Activated CD4-positive, alpha-beta T cell treated with anti-CD3 and anti-CD28 coated beads, Interleukin-2, amount 10 ng/mL, durations not matched to agents 7 days and 5 days (primary cell): ENCODE measurements at places on chromosomes 7 and 10.

DNA sequence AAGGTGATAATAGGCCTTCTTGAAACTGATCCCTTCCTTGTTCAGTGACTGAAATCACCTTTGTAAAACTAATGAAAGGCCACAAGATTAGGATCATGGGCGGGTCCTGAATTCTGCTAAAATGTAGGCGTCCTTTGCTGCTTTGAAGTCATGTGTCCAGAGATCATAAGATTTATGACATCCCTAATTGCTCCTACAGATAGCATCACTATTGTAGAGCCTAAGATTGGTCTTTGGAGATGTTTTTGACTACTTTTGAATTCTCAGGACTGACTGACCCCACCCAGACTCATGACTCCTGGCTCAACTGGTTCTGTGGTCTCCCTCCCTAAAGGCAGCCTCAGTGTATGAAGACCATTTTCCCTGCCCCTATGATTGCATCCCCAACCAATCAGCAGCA, 322.6 kb upstream of the SEMA3D start:
- DNase-seq: no peak

DNA sequence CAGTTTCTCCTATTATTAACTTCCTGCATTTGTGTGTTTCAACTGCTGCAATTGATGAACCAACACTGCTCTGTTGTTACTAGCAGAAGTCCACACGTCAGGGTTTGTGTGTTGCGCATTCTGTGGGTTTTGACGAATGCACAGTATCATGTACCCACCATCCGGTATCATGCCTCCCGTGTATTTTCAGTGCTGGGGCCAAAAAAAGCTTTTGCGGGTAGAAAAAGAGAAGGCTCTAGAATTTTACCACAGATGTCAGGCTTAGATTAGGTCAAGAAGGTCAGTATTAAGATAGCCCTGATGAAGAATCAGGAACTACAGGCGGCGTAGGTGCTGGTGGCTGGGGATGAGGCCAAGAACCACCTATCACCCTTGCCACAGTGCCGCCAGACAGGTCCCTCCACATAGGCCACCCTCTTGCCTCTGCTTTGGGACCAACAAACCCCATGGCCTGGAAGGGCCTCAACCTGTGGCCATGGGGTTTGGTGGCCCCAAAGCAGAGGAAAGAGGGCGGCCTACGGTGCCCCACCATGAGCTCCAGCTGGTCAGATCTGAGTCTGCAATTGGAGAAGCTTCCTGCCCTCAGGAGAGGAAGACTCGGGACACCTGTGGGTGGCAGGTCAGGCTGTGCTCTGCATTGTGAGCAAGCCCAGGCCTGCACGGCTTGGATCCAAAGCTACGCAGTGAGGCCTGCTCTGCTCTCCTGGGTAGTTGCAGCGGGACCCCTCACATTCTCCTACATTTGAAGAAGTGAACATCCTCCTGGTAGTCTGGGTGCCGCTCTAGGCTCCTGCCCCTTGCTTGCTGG, 71.9 kb downstream of the MKI67 start:
- no peak for DNase-seq

DNA sequence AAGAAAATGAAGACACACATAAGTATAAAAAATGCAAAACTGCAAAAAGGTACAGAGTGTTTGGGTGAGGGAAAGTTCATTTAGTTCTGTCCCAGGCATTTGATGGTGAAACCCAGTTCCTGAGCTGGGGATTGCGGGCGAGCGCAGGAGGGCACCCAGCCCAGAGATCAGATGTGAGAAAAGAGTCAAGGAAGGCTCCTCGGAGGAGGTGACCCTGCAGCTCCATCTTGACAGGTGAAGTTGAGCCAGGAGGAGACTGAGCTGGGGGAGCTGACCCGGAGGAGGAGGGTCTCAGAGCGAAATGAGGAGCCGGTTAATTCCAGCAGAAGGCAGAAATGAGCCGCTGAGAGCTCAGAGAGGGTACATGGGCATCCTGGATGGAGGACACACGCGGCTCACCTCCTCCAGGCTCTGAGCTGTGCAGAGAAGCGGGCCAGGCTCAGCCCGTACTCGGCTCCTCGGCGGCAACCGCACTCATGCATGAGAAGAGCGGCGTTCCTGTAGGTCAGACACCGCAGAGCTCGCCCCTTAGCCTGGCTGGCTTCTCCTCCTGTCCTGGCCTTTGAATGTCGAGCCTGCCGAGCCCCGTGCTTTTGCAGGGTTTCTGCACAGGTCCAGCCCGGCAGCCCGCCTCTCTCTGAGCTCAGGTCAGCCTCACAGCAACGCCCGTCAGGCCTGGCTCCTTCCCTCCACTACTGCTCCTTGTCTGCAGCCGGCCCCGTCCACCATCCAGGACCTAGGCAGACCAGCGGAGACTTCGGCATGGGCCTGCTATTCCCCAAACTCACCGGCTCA, 9.5 kb upstream of the RAMP3 start:
- no peak for DNase-seq

GRCh38 chr7:15684871-15685270, 1.6 kb downstream of the MEOX2 start:
- DNase-seq: no peak

- DNase-seq: no peak
Observed at GRCh38 chr7:42843205-42843800, 68.6 kb downstream of the C7orf25 start.

DNA sequence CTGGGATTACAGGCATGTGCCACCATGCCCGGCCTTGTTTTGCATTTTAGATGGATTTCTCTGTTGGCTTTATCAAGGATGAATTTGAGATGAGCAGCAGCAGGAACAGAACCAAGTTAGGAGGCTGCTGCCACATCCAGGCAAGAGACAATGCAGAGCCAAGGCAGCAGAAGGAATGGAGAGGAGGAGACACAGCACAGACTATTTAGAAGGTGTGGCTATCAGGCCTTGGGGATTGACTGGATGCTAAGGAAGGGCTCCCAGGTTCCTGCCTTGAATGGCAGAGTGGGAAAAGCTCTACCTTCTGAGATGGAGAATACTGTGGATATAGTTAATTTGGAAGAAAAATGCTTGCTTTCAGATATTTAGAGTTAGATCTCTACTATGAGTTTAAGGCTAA, 484.7 kb upstream of the C7orf33 start:
- no peak for DNase-seq

DNA sequence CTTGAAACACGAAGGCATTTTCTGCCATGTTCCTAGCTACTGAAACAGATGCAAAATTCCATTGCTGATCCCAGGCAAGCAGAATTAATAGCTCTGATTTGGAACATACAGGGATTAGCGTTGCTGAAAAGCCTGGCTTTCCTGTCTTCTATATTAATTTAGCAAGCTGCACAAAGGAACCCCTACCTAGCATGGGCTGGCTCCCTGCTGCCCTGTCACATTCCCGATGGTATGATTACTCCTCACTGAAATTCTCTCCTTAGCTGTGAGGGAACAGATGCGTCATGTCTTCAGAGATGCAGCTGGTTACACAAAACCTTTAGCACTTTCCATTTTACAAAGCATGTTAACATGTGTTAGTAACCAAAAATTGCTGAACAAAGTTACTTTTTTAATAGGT, 878.9 kb downstream of the TYW1 start:
- DNase-seq: no peak

GRCh38 chr7:83478616-83479015, 170.3 kb downstream of the SEMA3E start:
- no peak for DNase-seq

- DNase-seq: no peak
Observed at GRCh38 chr10:89575031-89575430, 39.6 kb upstream of the SLC16A12 start.

GRCh38 chr10:72887043-72887442, 6.5 kb upstream of the OIT3 start:
- no peak for DNase-seq

DNA sequence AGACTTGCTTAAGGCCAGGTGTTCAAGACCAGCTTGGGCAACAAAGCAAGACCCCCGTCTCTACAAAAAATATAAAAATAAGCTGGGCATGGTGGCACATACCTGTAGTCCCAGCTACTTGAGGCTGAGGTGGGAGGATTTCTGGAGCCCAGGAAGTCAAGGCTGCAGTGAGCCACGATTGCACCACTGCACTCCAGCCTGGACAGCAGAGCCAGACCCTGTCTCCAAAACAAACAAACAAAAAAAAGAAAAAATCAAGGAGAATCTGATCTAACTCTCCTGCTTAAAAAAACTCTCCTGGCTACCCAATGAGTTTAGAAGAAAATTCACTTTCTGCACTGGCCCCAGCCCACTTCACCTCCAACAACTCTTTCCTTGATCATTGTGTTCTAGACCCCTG, 1.9 kb upstream of the KPNA7 start:
- no peak for DNase-seq

GRCh38 chr10:48442090-48442808, 135.8 kb downstream of the MAPK8 start:
- DNase-seq: no peak

- DNase-seq: no peak
Observed at GRCh38 chr7:91659096-91659495, 221.4 kb downstream of the MTERF1 start.

DNA sequence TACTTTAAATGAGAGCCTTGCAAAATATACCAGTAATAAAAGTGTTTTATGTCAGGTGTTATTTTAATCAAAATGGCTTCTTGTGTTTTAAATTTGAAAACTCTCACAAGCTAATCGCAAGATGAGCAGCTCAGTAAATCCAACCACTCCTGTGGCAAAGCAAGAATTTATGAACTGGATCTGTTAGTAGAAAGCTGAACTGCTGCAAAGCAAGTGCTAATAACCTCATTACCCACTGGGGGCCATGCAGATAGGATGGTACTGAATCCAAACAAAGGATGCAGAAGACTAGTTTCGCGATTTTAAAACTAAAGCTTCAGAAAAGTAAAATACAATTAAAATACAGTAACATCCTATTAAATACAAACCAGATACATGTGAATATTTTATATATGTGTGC, 468.0 kb downstream of the PARD3 start:
- DNase-seq: no peak

GRCh38 chr10:51651063-51651462, 48.3 kb downstream of the CSTF2T start:
- no peak for DNase-seq

- no peak for DNase-seq
Observed at GRCh38 chr10:131685576-131685975, 215.2 kb upstream of the PPP2R2D start.

DNA sequence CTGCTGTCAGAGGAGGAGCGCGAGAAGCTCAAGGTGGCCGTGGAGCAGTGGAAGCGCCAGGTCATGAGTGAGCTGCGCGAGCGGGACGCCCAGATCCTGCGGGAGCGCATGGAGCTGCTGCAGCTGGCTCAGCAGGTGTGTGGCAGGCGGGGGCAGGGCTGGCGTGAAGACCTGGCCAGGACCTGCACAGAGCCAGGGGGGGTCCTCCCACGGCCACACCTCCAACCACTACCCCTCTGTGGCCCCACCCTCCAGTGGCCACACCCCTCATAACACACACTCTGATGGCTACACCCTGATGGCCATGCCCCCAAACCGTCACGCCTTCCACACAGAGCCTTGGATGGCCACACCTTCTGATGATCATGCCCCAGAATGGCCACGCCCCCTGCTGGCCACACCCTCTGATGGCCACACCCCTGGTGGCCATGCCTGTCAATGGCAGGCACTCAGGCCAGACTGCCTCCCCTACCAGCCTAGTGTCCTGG, 23.4 kb upstream of the DPYSL4 start:
- DNase-seq: peak; percentile 40

DNA sequence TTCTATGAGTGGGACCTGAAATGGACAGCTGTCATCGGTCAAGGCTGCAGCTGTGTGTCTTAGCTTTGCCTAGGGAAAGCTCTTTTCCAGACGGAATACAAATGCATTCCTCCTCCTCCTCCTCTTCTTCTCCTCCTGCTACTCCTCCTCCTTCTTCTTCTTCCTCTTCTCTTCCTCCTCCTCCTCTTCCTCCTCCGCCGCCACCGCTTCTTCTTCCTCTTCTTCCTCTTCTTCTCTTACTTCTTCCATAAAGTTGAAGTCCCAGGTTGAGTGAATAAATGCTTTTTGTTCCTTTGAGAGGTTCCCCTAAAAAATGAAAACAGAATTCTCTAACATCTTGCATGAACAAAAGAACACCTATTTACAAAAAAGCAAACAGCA, 28.7 kb downstream of the KLF6 start:
- peak; percentile 3 for DNase-seq

DNA sequence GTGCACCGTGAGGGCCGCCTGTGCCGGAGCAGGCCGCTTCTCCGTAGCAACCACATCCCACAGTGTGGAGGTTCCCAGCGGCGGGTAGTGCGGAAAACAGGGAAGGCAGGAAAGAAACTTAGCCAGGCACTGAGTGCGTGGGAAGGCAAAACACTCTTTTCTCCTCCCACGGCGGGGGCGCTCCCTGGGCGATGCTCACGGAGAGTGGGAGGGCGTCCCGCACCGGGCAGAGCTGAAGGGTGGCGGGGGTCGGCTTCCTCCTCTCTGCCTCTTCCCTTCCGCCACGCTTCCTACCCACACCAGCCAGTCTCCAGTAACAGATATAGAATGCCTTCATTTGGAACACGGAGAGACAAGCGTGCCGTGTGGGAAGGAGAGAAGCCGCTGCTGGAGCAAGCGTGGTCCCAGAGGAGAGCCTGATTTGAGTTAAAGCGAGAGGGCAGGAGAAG, 252.5 kb downstream of the PAXIP1 start:
- DNase-seq: no peak

- no peak for DNase-seq
Observed at GRCh38 chr7:134844200-134844599, 64.8 kb downstream of the CALD1 start.

DNA sequence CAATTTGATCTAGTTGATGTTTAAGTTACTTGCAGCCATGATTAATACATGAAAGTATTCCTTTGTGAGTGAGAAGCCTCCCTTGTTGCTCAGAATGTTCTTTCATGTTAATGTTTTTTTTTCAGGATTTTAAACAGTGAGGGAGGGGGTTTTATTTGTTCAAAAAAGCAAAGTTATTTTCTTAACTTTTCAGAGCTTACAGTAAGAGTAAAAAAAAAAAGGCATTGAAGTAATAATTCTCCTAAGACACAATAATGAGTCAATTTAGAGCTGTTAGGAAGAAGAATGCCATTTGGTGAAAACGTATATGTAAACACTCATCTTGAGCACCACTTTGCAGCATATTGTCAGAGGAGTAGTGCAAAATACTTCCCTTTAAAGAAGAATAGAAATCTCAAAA, 105.8 kb downstream of the SEMA3A start:
- no peak for DNase-seq

- no peak for DNase-seq
Observed at GRCh38 chr7:77326131-77326530, 90.0 kb downstream of the GSAP start.
